ENCODE measurements at places on chromosomes 7 and 10.

DNA sequence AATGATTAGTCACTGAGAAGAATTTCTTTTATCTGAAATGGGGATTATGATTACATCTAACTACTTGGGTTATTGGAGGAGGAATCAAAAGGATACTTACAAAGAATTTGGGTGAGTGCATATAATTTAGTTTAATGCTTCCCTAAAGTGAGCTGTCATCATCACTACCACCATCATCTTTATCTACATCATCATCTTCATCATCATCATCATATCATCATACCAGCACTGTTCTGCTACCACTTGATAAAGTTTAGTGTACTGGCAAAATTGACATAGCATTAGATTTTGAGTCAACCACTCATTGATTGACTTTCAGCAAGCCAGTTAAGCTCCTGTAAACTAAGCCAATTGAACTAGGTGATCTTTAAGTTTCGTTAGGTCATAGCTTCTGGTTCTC lies 245.6 kb upstream of the DKK1 start:
- no peak for DNase-seq

DNA sequence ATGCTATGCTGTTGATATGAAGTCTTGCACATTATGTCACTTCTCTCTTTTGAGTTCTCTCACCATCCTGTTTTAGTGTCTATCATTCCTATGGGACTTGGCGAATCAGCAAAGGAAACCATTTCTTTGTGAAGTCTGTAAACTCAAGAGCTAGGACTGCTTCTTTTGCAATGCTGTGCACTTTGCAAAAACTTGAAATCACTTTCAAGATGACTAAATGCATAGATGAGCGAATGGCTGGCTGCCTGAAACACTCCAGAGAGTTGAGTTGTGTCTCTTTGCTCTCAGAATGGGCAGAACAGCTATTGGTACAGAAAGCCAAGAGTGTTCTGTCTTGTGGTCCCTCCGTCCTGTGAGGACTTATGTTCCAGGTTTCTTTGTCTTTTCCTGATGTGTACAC lies 18.3 kb upstream of the ELMO1 start:
- DNase-seq: no peak

GRCh38 chr7:38162036-38162435 lies 16.0 kb upstream of the STARD3NL start:
- DNase-seq: no peak

- no peak for DNase-seq
Measured at GRCh38 chr10:84039957-84040356, 99.4 kb upstream of the GHITM start.

GRCh38 chr10:51063659-51064535 lies 10.4 kb upstream of the PRKG1 start:
- DNase-seq: no peak

DNA sequence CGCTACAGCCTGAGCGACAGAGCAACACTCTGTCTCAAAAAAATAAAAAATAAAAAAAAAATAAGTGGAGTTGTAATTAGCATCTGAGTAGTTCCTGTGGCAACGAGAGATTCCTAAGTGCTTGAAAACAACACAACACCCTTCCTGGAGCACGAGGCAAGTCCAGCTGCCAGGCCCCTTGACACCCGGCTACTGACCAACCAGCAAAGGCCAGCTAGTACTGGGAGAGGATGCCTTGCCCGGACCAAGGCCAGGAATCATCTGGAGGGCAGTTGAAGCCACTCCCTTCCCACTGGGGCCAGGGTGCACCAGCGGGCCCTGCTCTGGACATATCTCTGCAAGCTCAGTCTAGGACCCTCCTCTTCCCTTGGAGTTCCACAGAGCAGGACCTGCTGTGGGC lies 536 bp downstream of the C10orf105 start:
- DNase-seq: no peak

- no peak for DNase-seq
Measured at GRCh38 chr7:67928141-67928540, 931.5 kb downstream of the TYW1 start.

DNA sequence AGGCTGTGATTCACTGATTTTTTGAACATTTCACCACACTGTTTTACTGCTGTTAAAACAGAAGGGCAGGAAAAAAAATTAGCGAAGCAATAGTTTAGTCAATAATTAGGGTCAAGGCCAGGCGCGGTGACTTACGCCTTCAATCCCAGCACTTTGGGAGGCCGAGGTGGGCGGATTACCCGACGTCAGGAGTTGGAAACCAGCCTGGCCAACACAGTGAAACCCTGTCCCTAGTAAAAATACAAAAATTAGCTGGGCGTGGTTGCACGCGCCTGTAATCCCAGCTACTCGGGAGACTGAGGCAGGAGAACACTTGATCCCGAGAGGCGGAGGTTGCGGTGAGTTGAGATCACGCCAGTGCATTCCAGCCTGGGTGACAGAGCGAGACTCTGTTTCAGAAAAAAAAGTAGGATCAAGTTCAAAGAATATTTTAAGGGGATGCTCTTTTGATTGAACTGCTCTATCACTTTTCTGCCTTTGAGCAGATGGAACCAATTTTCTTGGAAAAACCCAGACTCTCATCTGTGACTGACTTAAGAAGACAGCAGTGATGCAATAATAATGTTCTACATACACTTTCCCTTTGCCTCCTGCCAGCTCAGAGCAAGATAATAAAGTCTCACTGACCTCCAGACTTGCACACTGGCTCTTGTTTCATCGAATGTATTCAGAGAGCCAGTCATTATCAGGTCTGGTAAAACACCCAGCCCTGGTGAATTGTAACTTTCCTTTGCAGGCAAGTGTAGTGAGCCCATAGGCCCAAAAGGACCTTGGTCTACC lies 1.6 kb upstream of the PPA1 start:
- DNase-seq: no peak

DNA sequence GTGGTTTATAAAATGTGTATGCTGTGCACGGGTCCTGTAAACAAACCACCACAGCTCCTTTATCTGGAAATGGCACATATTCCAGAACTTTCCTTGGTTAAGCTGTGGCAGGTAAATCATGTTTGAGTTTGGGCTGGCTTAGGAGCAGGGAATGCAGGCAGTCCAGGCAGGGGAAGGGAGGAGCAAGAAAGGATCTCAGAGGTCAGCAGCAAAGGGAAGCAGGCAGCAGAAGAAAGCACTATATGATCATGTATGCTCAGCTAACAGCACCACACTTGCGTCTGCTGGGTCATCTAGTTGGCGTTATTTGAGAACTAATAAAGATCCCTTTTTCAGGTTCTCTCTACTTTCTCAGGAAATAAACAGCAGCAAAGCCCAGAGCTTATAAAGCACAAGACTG lies 7.8 kb downstream of the ICA1 start:
- no peak for DNase-seq
